HFFc6 (cell line): ENCODE measurements at places on chromosomes 13 and 19. TPM values are rescaled to one million over a fixed set of nuclear protein-coding genes. Genes with fewer than 3 reads are reported as not detected.

DNA sequence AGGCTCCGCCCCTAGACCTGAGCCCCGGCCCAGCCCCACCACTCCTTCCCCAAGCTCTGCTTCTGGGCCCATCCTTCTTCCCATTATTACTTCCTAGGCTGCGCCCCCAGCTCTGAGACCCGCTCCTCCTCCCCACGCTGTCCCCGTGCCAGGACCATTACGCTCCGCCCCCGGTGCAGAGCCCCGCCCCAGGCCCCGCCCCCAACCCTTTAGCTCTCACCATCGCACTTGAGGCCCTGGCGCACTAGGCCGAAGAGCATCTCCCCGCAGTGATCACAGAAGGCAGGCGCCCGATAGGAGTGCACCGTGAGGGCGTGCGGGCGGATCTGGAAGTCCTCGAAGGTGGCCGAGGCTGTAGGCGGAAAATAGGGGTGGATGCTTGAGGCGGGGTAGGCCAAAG, 6.2 kb downstream of the PRKD2 start:
- DNase-seq = no peak
- H3K4me3 ChIP-seq = no peak overlapping the region
- H3K36me3 ChIP-seq = peaks cover 16% of the 10 kb centered on the region
- peaks cover 17% of the 10 kb centered on the region for H3K4me1 ChIP-seq
- H3K27me3 ChIP-seq = no peaks in the 10 kb centered on the region; the same call in none of the 2 replicates
- H3K27ac ChIP-seq = no peak overlapping the region

- no peak overlapping the region for H3K27ac ChIP-seq
- H3K36me3 ChIP-seq = peaks cover 13% of the 10 kb centered on the region
- H3K4me1 ChIP-seq = no peaks in the 10 kb centered on the region
- no peak overlapping the region for H3K4me3 ChIP-seq
- H3K27me3 ChIP-seq = no peaks in the 10 kb centered on the region
Observed at GRCh38 chr13:112532837-112533745, 54.9 kb downstream of the TUBGCP3 start.

- peaks cover 7% of the 10 kb centered on the region for H3K4me1 ChIP-seq
- peak; percentile 55 for DNase-seq
- no peak overlapping the region for H3K27ac ChIP-seq
- H3K27me3 ChIP-seq = peaks cover 3% of the 10 kb centered on the region; the same call in 1 of the 2 replicates
- H3K4me3 ChIP-seq = no peak overlapping the region
- peaks cover 17% of the 10 kb centered on the region; the same call in 1 of the 2 replicates for H3K36me3 ChIP-seq
Observed at GRCh38 chr19:46863818-46864629, 3.2 kb downstream of the ARHGAP35 start.

DNA sequence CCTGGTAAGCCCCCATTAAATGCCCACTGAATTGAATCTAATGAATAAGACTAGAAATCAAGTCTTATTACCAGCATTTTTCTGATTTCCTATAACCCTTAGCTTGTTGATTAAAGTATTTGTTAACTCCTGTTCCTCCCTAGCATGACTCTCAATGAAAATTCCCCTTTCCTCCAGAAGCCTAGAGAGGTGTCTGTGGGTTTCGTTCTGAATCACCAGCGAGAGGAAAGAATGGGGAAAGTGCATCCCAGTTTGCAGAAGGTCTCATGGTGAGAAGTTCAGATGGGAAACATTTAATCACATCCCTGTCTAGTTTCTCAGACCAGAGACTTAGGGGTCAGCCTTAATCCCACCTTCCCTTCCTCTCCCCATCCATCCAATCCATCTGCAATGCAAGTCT, 26.9 kb downstream of the POU2F2 start:
- H3K36me3 ChIP-seq = no peaks in the 10 kb centered on the region
- peaks cover 24% of the 10 kb centered on the region for H3K4me1 ChIP-seq
- H3K27me3 ChIP-seq = no peaks in the 10 kb centered on the region; the same call in 1 of the 2 replicates
- no peak overlapping the region for H3K27ac ChIP-seq

- H3K27me3 ChIP-seq = no peaks in the 10 kb centered on the region
- H3K27ac ChIP-seq = no peak overlapping the region
- H3K4me1 ChIP-seq = no peaks in the 10 kb centered on the region
- no peak for DNase-seq
Observed at GRCh38 chr13:94623316-94623715, 21.7 kb downstream of the GPR180 start.

DNA sequence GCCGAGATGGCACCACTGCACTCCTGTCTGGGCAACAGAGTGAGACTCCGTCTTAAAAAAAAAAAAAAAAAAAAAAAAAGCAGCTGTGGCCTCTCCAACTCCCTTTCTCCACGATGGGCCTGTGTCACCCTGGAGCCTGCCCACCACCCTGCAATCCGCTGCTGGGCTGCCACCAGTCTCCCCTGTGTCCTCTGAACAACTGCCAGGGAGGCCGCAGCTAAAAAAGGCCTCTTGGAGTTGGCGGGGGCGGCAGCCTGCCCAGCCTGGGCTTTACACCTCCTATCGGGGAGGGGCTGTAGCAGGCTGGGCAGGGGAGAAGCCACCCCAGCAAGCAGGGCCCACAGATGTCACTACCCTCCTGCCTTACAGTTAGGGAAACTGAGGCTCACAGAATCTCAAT, 3.5 kb downstream of the CDC37 start:
- H3K4me3 ChIP-seq = no peak overlapping the region
- peaks cover 5% of the 10 kb centered on the region for H3K27me3 ChIP-seq
- DNase-seq = no peak
- peaks cover 24% of the 10 kb centered on the region for H3K36me3 ChIP-seq
- H3K27ac ChIP-seq = no peak overlapping the region

DNA sequence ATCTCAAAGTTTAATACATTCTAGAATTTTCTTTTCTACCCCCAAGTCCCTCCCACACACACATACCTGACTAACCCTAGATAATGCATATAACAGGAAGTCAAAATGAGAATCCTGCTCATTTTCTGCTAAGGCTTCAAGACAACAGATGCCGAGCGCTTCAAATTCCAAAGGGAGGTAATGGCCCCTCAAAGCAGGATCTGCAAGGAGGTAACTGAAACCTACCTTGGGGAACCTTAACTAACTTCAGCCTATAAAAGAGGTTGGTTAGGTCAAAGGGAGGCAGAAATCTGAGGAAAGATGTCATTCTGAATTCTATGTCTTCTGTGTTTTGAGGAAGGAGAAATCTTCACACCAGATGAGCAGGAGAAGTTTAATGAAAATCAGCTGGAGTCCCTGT, 26.8 kb downstream of the EPSTI1 start:
- no peak for DNase-seq
- H3K4me1 ChIP-seq = peaks cover 16% of the 10 kb centered on the region
- H3K36me3 ChIP-seq = no peaks in the 10 kb centered on the region
- no peak overlapping the region for H3K4me3 ChIP-seq

- H3K4me1 ChIP-seq = peaks cover 37% of the 10 kb centered on the region
- no peak overlapping the region for H3K4me3 ChIP-seq
- peaks cover 37% of the 10 kb centered on the region for H3K36me3 ChIP-seq
Observed at GRCh38 chr19:49861541-49862378, 5.6 kb downstream of the PNKP start.

DNA sequence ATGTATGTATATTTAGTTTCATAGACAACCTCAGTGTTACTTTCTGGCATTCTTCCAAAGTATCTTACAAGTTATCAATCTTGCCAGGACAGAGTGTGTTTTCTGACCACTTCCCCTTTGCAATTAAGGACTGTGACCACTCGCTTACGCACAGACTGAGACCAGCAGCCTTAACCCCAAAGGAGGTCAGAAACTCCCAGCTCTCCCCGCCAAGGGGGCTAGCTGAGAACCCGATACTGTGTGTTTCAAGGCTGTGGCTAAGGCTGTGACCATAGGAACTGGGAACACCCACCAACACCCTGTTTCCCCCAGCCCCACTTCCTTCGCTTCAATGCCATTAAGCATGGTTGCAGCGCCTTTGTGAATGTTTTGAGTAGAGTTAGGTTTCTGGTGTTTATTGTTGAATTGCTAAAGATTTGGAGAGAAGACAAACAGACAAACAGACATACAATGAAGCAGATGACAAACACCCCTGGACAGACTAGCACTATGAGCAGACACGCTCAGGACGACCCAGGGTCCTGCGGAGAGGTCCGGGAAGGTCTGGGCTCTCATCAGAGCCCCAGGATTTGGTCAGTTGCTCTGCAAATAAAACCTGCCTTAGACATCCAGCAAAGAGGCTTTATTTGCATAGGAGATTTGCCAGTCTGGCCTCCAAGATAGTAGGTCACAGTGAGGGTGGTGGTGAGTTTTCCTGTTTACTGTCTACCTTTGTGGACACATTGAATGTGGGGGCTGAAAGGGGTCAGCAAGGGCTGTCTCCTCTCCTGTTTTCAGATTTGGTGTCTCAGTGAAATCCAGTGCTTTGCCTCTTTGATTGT, 25.0 kb upstream of the TNFSF11 start:
- H3K4me1 ChIP-seq = no peaks in the 10 kb centered on the region
- H3K36me3 ChIP-seq = no peaks in the 10 kb centered on the region
- no peak overlapping the region for H3K27ac ChIP-seq
- no peak overlapping the region for H3K4me3 ChIP-seq
- DNase-seq = no peak

DNA sequence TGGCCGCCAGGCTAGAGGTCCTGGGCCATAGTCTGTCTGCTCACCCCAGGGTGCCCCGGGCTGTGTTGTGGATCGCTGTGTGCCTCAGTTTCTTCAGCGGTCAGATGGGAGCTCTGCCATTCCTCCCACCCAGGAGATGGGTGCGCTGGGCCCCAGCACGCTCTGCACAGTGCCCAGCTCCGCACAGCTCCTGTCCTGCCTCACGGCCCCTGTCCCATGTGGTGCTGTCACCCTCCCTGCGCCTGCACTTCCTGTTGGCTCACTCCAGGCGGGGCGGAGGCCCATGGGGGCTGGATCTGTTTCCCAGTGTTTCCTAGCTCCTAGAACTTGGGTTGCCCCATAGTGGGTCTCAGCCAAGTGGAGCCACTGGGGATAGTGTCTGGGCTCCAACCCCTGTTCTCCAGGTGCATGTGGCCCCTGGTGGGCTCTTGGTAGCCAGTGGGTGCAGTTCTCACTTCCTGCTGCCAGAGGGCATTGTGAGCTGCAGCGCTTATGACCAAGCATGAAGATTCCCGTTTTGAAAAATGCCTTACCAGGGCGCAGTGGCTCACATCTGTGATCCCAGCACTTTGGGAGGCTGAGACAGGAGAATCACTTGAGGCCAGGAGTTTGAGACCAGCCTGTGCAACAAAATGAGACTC, 69.8 kb downstream of the KDM4B start:
- H3K27ac ChIP-seq = no peak overlapping the region
- peaks cover 25% of the 10 kb centered on the region for H3K4me1 ChIP-seq
- peaks cover 20% of the 10 kb centered on the region for H3K36me3 ChIP-seq
- no peak for DNase-seq
- peaks cover 1% of the 10 kb centered on the region for H3K27me3 ChIP-seq

- no peak overlapping the region for H3K4me3 ChIP-seq
- H3K36me3 ChIP-seq = no peaks in the 10 kb centered on the region
- H3K27ac ChIP-seq = no peak overlapping the region
- no peak for DNase-seq
Observed at GRCh38 chr13:107480130-107480529, 735.2 kb downstream of the LIG4 start.

GRCh38 chr13:28533125-28533436, 38.2 kb upstream of the FLT1 start:
- H3K27ac ChIP-seq = peak overlapping the region; percentile 63; the same call in 1 of the 2 replicates
- H3K4me1 ChIP-seq = peaks cover 16% of the 10 kb centered on the region
- no peaks in the 10 kb centered on the region for H3K27me3 ChIP-seq
- no peaks in the 10 kb centered on the region for H3K36me3 ChIP-seq
- DNase-seq = no peak

GRCh38 chr19:2569596-2570465, 93.9 kb downstream of the GADD45B start:
- no peak overlapping the region for H3K27ac ChIP-seq
- DNase-seq = no peak
- peaks cover 1% of the 10 kb centered on the region; the same call in 1 of the 2 replicates for H3K27me3 ChIP-seq
- no peaks in the 10 kb centered on the region for H3K36me3 ChIP-seq
- H3K4me3 ChIP-seq = no peak overlapping the region
- H3K4me1 ChIP-seq = no peaks in the 10 kb centered on the region

GRCh38 chr13:47206111-47206510, 309.3 kb upstream of the HTR2A start:
- H3K36me3 ChIP-seq = no peaks in the 10 kb centered on the region
- no peak for DNase-seq
- H3K4me3 ChIP-seq = no peak overlapping the region
- no peak overlapping the region for H3K27ac ChIP-seq
- peaks cover 5% of the 10 kb centered on the region; the same call in 1 of the 2 replicates for H3K4me1 ChIP-seq
- H3K27me3 ChIP-seq = no peaks in the 10 kb centered on the region; the same call in 1 of the 2 replicates

DNA sequence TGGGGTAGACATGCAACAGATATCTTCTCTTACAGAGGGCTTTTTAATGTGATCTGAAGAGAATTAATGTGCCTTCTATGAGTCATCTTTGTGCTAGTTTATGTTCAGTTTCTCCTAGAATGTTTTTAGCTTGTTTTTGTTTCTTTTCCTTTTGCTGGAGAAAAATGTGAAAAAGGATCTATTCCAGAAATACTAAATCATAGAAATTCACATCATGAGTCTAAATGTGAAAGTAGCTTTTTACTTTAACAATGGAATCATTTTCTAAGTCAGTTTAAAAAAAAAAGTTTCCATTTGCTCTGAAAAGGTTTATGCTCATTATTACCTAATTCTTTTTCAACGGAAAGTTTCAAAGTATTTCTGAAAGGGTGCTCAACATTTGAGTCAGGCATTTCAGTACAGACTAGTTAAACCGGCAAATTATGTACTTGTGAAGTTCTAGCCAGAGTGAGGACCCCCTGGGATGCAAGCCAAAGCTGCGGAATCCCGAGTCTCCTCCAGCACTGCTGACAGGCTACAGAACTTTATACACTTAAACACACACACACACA, 72.9 kb downstream of the SPATA13 start:
- peak overlapping the region; percentile 87 for H3K4me3 ChIP-seq
- H3K36me3 ChIP-seq = no peaks in the 10 kb centered on the region
- DNase-seq = peak; percentile 24
- H3K27me3 ChIP-seq = peaks cover 4% of the 10 kb centered on the region; the same call in 1 of the 2 replicates

DNA sequence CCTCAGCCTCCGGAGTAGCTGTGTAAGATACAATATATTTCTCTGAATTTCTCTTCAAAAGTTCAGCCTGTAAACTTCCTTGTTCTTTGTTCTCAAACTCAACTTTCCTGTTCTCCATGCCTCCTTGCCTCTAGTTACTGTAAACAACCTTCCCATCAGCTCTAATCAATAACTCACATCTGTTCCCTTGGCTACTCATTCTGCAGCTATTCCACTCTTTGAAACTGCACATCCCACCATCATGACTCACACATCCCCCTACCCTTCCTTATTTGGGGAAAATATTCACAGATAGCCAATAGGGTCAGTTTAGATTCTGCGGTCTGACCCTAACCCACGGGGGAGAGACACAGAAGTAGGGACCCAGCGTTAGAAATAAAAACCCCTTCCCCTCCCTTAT, 2.0 kb downstream of the ZNF562 start:
- H3K27me3 ChIP-seq = peaks cover 1% of the 10 kb centered on the region; the same call in 1 of the 2 replicates
- H3K36me3 ChIP-seq = peaks cover 62% of the 10 kb centered on the region
- peaks cover 6% of the 10 kb centered on the region for H3K4me1 ChIP-seq
- no peak for DNase-seq
- H3K4me3 ChIP-seq = peak overlapping the region; percentile 41; the same call in 1 of the 2 replicates

Gene ZNF222
- 2.4 to 4.6 TPM (median 3.4 TPM) in 3 replicates for total RNA-seq

Gene GRK1
- total RNA-seq = not detected in 3 replicates

Gene MISP3
- 0.91 to 1.3 TPM (median 0.97 TPM) in 3 replicates for total RNA-seq

Gene PRPF31
- total RNA-seq = 68.4 to 89.9 TPM (median 76.8 TPM) in 3 replicates

Gene WASF3
- total RNA-seq = 26.5 to 32.1 TPM (median 28.3 TPM) in 3 replicates
